ENCODE measurements at places on chromosomes 5 and 9.

- no peak for DNase-seq
Observed at GRCh38 chr9:107600060-107600573, 110.5 kb upstream of the KLF4 start.

DNA sequence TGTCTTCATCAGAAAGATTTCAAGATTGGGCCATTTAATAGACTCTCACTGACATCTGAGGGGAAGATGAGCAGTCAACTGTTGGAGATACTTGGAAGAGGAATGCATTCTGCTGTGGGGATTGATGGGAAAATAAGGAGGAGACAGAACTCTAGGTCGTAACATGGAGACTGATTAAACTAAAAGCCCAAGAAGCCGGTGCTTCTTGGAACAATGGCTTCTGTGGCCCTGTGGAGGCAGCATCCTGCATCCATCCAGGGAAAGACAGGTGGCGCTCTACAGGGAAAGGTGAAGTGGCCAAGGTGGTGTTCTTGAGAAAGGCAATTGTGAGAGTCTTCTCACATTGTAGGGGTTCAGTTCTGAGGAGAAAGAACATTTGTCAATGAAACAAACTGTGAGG, 31.3 kb downstream of the ZFAND5 start:
- no peak for DNase-seq

DNA sequence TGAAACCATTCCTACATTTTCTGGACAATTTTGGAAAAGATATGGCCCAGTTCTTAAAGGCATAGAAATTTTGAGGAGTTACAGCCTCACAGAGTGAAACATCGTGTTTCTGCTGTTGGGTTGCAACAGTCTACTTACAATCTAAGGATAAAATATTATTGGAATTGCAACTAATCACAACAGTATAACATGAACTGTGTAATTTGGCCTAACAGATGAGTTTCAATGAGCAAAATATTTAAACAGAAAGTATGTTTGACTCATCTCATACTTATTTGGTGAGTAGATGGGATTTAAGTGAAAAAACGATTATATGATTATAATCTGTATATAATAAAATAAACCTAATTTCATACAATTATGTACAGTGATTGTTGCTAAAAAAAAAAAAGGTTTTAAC, 1061.8 kb downstream of the CDH12 start:
- no peak for DNase-seq

GRCh38 chr5:131637694-131638093, 2.7 kb upstream of the RAPGEF6 start:
- DNase-seq, result no peak
